Stimulated activated CD4-positive, alpha-beta T cell treated with anti-CD3 and anti-CD28 coated beads, Interleukin-12 subunit alpha, Interleukin-12 subunit beta, amount 100 ng/mL, for 4 hours (primary cell): ENCODE measurements at places on chromosomes 12 and 14.

- DNase-seq, result no peak
Observed at GRCh38 chr14:52922656-52923055, 28.2 kb downstream of the FERMT2 start.

- no peak for DNase-seq
Observed at GRCh38 chr14:22411398-22412055, 177.5 kb downstream of the DAD1 start.

DNA sequence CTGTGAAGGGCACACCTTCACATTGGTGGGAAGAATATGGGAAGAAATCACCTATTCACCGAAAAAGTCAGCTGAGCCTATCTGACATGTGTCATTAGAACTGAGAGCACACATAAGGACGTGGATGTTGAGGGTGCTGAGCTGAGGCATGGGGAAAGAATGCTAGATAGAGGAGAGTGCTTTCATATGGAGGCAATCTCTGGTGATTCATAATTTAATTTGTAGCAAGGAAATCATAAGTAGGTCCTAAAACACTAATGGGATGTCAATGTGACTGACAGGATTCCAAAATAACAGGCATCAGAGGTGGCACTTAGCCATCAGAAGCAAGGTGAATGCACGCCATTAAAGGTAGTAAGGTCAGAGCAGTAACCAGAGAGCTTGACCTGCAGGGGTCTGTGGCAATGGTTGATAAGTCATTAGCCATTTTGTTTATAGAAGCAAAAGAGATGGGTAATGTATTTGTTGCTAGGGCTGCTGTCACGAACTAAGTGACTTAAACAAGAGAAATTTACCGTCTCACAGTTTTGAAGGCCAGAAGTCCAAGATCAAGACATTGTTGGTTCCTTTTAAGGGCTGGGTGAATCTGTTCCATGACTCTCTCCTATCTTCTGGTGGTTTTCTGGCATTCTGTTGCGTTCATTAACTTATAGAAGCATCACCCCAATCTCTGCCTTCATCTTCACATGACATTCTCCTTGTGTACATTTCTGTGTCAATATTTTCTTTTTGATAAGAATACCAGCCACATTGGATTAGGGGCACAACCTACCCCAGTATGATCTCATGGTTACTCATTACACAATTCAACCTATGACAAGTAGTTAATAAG is 69.3 kb downstream of the ANKS1B start:
- no peak for DNase-seq

DNA sequence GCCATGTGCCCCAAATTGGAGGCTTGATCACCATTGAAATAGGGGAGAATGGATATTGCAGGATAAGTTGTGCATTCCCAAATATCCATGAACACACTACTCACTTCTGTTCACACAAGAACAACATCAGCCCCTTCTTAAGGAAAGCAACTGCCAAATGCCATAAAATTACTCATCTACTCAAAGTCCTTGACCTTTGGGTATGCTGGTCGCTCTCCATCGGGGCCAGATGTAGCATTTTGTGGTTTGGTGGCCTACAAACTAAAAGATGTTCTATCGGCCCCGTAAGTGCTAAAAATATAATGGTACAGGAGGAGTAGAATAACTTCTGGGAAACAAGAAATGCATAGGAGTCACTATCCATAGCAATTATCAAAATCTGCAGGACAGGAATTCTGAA is 362.6 kb downstream of the AEBP2 start:
- DNase-seq, result no peak

DNA sequence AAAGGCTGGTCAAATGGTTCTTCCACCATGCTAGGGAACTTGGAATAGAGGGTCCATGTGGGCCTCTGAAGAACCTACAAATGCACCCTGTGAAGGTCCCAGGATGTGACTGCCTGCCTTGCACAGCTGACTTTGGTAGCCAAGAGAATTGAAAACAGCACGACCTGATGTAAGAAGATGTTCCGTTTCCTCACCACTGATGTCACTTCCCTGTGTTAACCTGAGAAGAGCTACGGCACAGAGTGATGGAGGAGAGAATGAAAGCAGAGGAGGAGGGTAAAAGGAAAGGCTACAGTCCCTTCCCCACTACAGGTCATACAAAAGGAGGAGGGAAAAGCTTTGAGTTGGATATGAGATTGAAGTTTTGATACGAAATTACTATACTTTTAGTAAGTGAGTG is 328.8 kb downstream of the RGS6 start:
- DNase-seq, result no peak

- DNase-seq, result no peak
Observed at GRCh38 chr12:10957741-10958140, 18.7 kb upstream of the TAS2R14 start.

- DNase-seq, result no peak
Observed at GRCh38 chr12:117152793-117153775, 37.2 kb downstream of the FBXO21 start.

DNA sequence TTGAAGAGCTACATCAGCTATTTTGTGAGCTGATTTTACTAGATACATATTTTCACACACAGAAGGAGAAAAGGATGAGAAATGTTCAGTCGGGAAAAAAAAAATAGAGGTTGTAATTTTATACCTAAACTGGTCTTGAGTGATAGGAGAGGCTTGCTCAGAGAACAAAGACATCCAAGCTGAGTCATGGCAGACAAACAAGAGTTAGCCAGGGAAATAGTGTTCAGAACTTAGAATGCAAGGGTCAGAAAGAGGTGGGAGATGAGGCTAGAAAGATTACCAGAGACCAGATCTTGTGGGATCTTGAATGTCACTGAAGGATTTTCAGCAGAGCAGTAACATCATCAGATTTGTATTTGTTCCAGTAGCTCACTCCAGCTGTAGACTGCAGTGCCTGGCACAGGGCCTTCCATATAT is 121.9 kb upstream of the ATF1 start:
- DNase-seq, result no peak

- DNase-seq, result no peak
Observed at GRCh38 chr14:93153121-93153520, 31.6 kb downstream of the MOAP1 start.

DNA sequence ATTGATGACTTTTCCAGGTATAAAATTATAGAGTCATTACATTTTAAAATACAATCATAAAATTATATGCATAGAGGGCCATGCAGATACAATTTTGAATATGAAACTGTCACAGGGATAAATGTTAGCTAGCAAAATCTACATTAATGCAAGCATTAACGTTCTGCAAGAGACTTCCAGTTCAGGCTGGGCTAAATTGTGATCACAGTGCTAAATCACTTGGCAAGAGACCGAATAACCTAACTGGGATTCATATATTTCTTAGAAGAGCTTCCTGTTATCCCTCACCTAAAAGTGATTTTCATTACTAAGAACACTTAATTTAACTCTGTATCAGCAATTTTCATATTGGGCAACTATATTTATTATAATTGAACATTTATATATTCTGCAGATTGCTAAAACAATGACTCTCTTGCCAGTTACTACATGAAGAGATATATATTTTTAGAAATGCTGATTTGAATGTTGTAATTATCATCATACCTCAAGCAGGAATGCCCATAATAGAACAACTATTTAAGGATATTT is 83.2 kb downstream of the MGAT4C start:
- no peak for DNase-seq

DNA sequence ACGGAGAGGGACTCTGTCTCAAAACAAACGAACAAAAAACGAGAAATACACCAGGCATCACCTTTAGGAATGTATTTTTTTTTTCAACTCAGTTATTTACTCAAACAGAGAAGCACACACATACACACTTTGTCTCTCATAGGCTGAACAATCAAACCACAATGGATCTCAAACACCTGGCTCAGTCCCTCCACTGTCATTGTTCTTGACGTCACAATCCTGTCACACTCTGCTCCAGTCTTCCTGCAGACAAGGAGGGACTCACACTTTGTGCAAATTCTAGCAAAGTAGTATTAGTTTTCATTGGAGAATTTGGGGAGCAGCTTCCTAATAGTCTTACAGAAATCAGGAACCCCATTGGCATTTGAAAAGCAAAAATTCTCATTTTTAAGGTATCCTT is 727.8 kb downstream of the BCL11B start:
- DNase-seq, result no peak

DNA sequence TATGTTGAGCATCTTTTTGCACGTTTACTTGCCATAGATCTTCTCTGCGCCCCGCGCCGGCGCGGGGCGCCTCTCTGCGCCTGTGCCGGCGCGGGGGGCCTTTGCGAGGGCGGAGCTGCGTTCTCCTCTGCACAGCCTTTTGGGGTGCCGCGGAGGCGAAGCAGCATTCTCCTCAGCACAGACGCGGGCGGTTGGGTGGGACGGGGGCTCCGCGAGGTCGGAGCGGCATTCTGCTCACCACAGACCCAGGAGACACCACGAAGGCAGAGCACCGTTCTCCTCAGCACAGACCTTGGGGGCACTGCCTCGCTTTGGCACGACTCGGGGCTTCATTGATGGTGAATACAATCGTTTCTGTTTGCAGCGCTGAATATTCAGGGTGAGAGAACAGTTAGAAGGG is 28.5 kb upstream of the ANHX start:
- DNase-seq, result no peak

- no peak for DNase-seq
Observed at GRCh38 chr12:124044809-124045321, 71.8 kb downstream of the ZNF664 start.

DNA sequence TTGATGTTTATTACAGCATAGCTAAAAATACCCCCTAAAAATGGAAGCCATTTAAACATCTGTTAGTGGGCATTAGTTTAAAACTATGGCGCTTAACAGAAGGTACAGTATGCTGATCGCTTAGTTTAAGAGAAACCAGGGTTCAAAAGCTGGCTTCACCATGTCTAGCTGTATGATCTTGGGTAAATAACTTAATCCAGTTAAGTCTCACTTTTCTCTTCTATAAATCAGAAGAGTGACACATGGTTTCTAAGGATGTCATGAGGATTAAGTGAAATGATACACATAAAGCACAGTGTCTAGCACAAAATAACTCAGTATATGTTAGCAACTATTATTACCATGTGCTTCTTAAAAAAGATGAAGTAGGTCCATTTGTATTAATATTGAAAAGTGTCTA is 38.7 kb downstream of the STK38L start:
- no peak for DNase-seq

- DNase-seq, result no peak
Observed at GRCh38 chr14:47252802-47253201, 422.6 kb downstream of the MDGA2 start.

GRCh38 chr12:22059976-22060647 is 14.1 kb downstream of the CMAS start:
- no peak for DNase-seq

DNA sequence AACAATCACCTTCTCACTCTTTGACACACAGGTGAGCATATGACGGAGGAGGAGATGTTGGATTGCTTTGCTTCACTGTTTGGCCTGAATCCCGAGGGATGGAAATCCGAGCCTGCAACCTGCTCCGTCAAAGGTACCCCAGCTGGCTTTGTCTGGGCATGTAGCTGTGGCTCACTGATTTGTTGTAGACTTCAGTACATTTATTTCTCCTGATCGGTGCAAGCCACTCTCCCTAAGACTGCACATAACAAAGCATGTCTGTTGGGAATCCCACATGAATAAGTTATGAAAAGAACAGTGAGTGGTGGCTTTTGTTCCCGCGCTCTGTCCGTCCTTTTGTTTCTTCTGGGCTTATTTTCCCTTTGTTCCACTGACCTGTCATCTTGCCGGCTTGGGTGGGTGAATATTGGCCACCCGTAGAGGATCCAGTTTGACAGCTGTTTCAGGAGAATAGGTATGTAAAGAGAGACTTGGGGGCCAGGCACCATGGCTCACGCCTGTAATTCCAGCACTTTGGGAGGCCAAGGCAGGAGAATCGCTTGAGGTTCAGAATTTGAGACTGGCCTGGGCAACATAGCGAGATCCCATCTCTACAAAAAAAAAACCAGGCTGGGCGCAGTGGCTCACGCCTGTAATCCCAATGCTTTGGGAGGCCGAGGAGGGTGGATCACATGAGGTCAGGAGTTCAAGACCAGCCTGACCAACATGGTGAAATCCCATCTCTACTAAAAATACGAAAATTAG is 20.0 kb upstream of the BCL7A start:
- no peak for DNase-seq
